Activated CD8-positive, alpha-beta memory T cell treated with anti-CD3 and anti-CD28 coated beads for 1 hour (primary cell): ENCODE measurements at places on chromosomes 5 and 9.
A peak's percentile ranks its signal among the peaks of the same experiment; 100 is the strongest.

DNA sequence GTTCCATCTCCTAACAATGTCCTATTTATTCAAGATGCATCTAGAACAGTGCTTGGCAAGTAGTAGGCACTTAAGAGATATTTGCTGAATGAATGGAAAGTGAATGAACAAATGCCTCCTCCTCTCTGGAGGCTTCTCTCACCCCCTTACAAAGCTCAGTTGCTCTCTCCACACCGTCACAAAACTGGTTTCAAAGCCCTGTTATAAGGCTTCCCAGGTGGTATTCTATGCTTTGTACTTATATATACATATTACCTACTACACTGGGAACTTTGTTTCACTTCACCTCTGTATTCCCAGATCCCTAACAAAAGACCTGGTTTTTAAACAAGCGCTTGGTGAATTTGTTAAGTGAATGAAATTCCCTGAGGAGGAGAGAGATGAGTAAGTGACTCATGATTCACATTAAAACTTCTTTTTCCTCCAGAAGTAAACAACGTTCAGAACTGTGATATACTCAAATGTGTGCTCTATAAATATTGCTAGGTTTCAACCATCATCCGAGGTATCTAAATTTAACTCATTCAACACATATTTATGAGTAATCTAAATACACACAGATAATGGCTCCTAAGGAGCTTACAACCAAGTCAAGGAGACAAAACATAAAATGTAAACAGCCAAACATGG, 36.0 kb downstream of the DENND1A start:
- DNase-seq = no peak

- no peak for DNase-seq
Measured at GRCh38 chr5:111509119-111509518, 3.2 kb downstream of the STARD4 start.

GRCh38 chr9:40928803-40929487, 199.5 kb downstream of the FOXD4L6 start:
- DNase-seq = no peak

- no peak for DNase-seq
Measured at GRCh38 chr5:168897387-168898122, 318.4 kb upstream of the PANK3 start.

GRCh38 chr9:32255026-32255425, 129.4 kb upstream of the ACO1 start:
- DNase-seq = no peak

- DNase-seq = no peak
Measured at GRCh38 chr5:57841676-57842363, 359.2 kb upstream of the ACTBL2 start.

DNA sequence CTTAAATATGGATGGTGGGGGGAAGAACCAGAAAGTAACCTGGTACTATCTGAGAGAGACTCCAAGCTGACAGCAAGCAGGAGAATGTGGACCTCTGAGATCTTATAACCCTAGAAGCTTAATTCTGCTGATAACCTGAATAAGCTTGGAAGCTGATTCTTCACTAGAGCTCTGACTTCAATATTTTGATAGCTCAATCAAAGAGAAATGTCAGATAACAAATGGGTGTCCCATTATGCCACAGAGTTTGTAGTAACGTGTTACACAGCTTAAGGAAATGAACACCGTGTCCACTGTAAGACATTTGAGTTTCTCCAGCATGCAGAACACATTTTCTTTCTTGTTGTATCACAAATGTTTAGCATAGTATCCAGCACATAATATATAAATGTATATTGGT, 626.7 kb downstream of the CDH12 start:
- no peak for DNase-seq

DNA sequence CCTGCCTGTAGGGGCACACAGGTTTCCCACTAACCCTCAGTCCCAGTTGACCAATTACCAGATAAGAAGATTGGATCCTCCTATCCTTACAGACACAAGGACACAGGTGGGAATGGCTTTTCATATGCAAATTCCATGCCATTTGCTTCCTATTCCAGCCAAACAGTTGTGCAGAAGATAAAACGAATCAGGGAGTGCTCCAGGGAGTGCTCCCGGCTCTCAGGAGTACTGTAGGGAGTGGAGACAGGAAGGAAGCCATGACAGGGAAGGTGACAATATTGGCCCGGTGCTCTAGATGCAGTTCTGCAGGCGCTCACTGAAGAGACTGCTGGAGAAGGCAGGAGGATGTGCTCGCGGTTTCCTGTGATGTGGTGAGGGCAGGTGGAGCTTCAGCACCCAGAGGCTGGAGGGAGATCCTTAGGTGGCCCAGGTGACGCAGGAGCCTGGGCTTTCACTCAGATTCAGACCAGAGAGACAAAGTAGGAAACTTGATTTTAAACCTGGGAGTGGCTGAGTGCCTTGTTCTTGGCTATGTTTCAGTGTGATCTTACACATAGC, 260.0 kb downstream of the AUH start:
- peak; percentile 48 for DNase-seq

DNA sequence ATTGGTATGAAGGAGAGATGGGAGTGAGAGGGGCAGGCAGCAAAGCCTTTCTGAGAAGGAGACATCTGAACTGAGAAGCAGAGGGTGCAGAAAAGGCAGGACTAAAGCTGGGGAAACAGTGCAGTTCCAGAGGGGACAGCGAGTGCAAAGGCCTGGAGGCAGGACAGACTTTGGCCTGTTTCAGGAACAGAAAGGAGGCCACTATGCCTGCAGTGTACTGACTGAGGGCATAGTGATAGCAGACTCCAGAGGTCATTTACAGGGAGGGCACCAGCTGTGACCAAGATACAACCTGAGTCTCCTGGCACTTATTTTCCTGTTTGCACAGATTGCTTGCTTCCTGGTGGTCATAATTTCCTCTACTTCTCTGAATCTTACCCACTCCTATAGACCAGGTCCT, 29.6 kb downstream of the SPARC start:
- DNase-seq = no peak

DNA sequence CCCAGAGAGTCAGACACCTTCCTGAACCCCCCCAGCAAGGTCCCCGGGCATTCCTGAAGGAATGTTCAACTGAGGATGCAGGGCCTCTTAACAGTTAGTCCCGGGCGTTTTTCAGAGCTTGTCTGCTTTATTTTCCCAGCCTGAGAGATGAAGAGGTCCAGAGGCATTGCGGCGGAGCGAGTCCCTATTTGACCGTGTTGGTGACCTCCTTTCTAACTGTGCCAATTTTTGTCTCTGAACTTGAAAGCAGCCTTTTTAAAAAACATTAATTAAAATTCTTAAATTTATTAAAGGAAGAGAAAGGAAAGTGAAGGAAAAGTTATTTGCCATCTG, 433 bp upstream of the PTAR1 start:
- no peak for DNase-seq

DNA sequence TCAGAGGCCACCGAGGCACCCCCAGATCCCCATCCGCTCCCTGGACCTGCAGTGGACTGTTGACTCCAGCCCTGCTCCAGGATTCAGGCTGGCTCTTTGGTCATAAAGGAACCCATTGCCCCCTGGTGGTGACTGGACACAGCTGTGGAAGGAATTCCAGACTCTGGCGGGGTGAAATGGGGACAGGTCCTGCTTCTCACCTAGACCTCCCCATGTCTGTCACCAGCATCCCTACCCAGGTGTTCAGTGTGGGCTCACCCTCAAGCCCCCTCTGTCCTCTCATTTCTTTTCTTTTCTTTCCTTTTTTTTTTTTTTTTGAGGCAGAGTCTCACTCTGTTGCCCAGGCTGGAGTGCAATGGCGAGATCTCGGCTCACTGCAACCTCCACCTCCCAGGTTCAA, 25.5 kb upstream of the STXBP1 start:
- peak; percentile 35 for DNase-seq

DNA sequence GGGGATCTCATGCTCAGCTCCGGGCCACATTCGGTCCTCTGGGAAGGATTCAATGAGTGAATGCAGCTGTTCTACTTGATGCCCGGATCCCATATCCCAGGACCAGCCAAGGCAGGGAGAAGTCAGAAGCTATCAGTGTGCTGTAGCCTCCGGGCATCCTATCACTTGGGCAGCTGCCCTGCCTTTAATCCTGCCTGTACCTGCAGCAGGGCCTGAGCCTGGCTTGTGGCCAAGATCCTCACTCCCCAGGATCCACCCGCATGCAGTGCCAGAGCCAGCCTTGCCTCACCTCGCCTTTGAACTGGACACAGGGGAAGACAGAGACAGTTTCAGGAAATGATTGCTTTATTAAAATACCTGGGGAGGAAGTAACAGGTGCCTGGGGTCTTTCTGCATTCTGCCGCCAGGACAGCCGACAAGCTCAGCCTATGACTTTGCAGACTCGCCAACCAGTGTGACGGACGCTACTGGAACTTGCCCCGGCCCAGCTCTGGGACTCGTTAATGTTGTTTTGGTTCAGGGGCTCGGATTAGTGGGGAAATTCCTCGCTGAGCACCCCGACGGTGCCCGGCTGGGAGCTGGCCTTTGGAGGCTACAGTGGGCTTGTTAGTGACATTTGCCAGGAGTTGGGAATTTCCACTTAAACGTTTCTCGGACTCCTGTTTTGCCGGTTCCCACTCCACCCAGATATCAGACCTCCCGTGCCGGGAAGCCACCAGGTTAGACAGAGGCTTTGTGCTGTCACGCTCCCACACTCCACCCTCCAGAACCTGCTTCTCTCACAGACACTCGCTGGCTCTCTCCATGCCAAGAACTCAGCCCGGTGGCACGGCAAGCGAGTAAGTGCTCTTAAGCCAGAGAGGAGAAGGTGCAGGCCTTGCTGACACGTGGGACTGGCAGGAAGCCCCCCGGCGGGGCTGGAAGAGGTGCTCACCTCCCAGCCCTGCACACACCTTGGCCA, 721 bp downstream of the PTGES start:
- no peak for DNase-seq

GRCh38 chr9:123562844-123563346, 206.9 kb downstream of the CRB2 start:
- no peak for DNase-seq

DNA sequence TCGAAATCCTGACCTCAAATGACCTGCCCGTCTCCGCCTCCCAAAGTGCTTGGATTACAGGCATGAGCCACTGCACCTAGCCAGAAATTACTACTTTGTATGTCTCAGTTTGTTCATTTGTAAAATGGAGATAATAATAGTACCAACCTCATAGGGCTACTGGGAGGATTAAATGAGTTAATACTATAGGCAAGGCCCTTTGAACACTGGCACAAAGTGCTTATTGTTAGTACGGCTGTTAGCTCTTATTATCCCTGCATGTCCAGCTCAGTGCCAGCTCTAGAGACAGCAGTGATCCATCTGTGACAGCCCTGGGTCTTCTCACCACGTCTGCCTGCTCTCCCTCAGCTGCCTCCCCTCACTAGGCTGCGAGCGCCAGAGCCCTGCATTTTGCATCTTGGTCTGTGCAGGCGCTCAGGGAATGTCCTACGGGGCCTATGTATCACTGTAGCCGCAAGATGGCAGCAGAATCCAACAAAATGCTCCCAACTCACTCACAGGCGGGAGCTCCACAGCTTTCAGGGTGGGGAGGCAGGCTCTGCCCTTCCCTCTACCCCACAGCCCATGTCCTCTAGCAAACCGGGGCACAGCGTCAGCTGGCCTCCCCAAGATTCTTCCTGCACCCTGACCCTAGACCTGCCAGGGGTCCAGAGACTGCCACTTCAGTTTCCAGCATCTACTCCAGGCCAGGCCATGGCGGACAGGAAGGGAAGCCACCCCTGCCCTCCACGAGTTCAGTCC, 17.7 kb upstream of the AKNA start:
- peak; percentile 56 for DNase-seq

- DNase-seq = no peak
Measured at GRCh38 chr9:121651008-121651294, 483 bp upstream of the DAB2IP start.

GRCh38 chr5:28369418-28369817, 1331.0 kb upstream of the CDH9 start:
- no peak for DNase-seq

- no peak for DNase-seq
Measured at GRCh38 chr9:17229945-17230560, 95.2 kb downstream of the CNTLN start.

GRCh38 chr9:21995666-21996398, 1.2 kb downstream of the CDKN2B-AS1 start:
- no peak for DNase-seq

- no peak for DNase-seq
Measured at GRCh38 chr9:79559495-79560181, 12.1 kb upstream of the TLE4 start.

DNA sequence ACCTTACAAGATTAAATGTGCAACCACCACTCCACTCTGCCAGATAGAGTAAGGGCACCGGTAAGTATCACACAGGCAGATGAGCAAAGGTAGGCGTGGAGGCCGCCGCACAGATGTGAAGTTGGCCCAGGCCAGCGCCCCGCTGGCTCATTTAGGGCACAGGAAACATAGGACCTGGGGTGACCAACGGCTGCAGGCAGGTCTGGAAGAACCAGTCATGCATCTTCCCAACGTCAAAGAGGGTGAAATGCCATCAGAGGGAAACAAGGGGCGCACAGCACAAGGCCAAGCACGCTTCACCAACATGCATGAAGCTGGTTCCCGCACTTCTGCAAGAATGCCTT, 31.7 kb upstream of the SLC6A3 start:
- DNase-seq = no peak

- DNase-seq = no peak
Measured at GRCh38 chr5:129609710-129610109, 138.2 kb upstream of the MINAR2 start.

- no peak for DNase-seq
Measured at GRCh38 chr9:127739614-127740330, 4.7 kb upstream of the TOR2A start.

GRCh38 chr5:17813214-17813613, 179.0 kb downstream of the TAF11L14 start:
- DNase-seq = no peak

- DNase-seq = no peak
Measured at GRCh38 chr5:180104168-180104530, 32.6 kb upstream of the RNF130 start.

- DNase-seq = no peak
Measured at GRCh38 chr5:55191165-55191564, 18.2 kb upstream of the CDC20B start.

DNA sequence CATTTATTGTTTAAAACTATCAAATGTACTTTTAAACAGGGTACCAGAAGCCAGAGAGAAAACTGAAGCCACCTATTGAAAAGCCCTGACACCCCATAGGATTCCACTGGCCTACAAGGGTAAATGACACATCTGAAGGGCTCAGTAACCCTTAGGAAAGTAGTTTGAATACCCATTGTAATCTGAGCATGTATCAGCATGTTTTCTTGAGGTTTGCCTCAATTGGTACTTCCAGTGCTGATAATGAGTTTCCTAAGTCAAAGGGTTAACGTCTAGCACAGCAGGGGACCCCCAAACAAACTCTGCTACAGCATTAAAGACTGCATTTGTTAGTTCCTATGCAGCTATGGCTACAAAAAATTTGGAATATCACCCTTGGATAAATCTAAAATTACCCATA, 657.1 kb downstream of the NR2F1-AS1 start:
- no peak for DNase-seq

- no peak for DNase-seq
Measured at GRCh38 chr5:32542216-32543059, 42.9 kb upstream of the SUB1 start.

DNA sequence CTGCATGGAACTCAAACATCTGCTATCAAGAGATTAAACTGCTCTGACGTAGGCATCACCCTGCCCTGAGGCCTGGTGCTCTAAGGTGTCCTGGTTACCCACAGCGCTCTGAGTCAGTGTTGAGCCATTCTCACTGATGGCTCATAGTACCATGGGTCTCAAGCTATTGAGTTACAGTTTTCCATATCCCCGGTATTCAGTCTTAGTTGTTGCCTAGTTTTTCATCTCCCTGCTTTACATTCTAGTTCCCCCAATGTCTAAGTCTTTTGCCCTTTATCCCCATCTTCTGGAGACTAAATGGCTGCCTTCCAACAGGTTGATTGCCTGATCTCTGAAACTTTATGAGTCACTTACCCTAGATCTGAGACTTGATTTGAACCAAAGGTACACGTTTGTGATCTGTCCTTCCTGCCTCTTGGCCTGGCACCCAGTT, 161.2 kb upstream of the PTGER4 start:
- no peak for DNase-seq
